Activated naive CD4-positive, alpha-beta T cell (primary cell): ENCODE measurements at places on chromosomes 3 and 15.

DNA sequence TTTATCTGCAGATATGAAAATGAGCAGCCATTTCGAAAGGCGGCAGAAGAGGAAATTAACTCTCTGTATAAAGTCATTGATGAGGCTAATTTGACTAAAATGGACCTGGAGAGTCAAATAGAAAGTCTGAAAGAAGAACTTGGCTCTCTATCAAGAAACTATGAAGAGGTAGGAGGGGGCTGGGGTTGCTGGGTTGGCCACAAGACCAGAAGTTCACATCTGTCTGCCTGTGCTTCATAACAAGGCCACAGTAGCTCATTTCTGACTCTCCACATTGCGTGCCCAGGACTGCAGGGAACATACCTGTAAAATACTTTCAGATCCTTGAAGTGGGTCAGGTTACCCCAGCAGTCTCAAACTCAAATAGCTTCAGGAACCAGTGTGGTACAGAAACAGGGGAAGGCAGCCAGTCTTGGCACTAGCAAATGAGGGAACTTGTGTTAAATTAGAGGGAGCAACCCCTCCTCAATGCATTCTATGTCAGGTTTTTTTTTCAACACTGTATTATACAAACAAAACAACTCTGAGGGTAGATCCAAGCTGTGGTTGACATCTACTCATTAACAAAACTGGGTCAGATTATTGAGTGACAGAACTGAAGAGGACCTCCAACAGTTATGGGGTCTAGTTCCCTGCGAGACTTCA is 48.7 kb downstream of the BFSP2 start:
- DNase-seq = no peak

- no peak for DNase-seq
Observed at GRCh38 chr3:111895071-111895470, 36.0 kb downstream of the PHLDB2 start.

DNA sequence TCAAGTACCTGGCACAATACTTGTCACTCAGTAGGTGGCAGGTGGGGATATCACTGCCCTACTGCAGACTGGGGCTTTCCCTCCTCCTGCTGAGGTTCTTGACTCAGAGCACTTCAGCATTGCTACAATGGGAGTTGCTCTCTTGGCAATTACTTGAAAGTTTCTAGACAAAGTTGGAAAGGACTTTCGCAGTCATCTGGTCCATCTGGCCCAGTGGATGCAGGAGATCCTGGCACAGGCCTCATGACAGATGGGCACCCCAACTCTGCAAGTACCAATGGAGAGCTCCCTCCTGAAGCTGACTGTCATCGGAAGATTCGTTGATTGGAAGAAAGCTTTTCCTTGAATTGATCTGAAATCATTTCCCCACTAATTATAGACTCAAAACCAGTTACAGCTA is 19.2 kb upstream of the IGF2BP2 start:
- no peak for DNase-seq

GRCh38 chr3:127458696-127459604 is 131.6 kb downstream of the TPRA1 start:
- no peak for DNase-seq

DNA sequence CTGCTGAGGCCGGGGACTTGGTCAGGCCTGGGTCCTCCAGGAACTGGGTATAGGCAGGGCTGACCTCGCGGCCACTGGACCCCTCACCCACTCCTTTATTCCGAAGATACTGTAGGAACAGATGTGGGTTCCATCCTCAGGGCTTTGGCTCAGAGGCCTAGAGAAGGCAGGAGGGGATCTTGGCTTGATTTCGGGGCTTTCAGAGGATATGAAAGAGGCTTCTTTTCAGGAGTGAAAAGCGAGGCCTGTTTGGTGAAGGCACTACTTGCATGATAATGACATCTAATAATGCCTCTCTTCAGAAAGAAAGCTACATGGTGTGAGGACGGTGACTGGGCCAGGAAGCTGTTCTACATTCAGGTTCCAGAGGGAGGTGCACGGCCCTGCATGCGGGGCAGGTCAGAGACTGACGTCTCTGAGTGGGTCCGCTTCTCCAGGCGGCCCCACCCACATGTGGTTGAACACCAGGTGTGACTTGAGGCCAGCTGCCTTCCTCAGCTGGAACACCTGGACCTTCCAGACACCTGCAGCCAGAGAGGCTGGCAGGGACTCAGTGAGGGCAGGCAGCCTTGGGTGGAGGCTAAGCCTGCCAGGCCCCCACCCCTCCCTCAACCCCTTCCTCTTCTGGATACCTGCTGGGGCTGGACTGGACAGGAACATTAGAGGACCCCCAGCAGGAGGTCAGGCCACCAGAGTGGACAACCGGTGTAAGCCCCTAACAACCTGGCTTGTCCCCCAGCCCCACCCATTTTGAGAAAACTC is 31.1 kb upstream of the HHATL start:
- DNase-seq = no peak

- DNase-seq = no peak
Observed at GRCh38 chr15:31306426-31307269, 20.0 kb upstream of the KLF13 start.

DNA sequence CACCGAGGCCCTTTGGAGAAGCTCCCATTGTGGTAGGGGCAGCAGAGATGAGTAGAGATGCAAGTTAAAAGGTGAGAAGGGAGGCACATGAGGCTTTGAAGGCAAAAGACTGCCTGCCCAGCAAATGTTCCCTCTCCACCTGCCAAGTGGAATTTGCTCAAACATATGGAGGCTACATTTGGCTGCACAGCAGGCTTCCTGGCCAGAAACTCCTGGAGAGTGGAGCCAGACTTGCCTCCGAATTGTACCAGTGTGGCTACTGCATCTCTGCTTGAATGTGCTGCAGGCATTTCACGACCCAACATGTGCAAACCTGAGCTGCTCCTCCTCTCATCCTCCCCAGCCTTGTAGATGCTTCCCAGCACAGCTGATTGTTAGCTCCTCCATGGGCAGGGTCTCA is 229.2 kb downstream of the ZNF621 start:
- DNase-seq = no peak

DNA sequence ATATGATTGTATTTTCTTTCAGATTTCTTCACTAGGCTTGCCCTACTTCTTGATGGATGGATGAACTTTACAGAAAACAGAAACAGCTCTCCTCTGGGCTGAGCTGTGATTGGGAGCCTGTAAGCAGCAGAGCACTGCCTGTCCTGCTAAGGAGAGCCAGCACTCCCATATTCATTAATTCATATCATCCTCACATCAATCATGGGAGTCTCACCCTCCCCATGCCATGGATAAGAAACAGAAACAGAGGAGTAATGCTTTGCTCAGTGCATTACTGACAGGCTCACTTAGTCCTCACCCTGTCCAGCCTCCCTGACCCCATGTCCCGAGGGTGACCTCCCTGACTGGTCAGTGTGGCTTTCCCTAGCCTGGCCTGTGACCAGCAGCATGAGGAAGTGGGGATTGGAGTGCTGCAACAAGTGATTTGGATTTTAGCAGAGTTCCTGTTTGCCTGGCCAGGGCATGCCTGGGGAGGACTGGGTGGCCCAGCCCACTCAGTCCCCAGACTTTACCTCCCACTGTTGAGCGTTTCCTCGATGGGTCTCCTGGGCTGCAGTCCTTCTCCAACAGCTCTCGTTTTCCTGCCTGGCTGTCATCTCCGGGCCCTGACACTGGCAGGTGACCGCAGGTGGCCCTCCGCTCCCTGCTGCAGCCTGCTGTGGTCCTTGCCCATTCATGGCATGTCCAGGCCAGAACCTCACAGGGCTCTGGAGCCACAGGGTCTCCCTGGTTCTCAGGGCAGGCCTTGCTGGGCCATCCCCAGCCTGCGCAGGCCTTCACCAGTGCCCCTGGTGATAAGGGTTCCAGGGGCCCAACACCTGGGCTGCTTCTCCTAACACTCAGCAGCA is 1.3 kb upstream of the TMIE start:
- DNase-seq = no peak

GRCh38 chr3:42706721-42707619 is 4.4 kb upstream of the HHATL start:
- no peak for DNase-seq

- DNase-seq = no peak
Observed at GRCh38 chr3:66121318-66121717, 82.6 kb upstream of the MAGI1 start.

GRCh38 chr15:39730552-39730951 is 52.1 kb downstream of the FSIP1 start:
- DNase-seq = no peak

GRCh38 chr3:14845826-14846225 is 27.1 kb downstream of the FGD5 start:
- DNase-seq = no peak

DNA sequence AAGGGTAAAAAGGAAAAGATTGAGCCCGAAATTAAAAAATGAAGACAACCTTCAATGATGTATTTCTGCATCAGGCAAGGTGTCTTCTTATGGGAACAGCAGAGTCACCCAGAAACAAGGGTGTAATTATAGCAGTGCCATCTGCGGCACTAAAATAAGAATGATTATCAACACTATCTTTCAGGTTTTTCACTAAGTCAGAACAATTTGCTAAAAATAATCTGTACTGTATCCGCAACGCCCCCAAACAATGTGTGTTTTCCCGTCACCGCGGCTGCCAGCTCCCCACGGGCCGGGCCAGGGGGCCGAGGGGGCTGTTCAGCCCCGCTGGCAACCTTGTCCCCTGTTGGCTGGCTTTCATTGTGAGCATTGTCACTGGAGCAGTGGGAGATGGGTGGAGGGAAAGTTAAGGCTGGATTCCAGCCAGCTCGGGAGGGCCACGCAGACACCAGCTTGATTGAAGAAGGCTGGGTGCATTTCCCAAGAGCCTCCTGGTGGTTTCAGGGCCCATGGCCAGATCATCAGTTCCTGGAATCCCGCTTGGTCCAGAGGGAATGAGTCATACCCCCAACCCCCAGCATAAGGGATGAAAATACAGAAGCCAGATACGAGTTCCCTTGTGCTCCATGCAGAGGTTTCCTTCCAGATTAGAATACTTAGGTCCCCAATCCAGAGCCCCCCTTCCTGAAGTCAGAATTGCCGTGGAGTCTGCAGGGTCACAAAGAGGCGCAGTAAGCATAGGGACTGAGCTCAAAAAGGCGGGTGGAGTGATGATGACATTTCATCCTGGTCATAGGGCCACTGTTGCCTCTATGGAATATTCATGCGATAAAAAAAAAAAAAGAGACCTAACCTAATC is 90.2 kb upstream of the KLF13 start:
- DNase-seq = no peak

DNA sequence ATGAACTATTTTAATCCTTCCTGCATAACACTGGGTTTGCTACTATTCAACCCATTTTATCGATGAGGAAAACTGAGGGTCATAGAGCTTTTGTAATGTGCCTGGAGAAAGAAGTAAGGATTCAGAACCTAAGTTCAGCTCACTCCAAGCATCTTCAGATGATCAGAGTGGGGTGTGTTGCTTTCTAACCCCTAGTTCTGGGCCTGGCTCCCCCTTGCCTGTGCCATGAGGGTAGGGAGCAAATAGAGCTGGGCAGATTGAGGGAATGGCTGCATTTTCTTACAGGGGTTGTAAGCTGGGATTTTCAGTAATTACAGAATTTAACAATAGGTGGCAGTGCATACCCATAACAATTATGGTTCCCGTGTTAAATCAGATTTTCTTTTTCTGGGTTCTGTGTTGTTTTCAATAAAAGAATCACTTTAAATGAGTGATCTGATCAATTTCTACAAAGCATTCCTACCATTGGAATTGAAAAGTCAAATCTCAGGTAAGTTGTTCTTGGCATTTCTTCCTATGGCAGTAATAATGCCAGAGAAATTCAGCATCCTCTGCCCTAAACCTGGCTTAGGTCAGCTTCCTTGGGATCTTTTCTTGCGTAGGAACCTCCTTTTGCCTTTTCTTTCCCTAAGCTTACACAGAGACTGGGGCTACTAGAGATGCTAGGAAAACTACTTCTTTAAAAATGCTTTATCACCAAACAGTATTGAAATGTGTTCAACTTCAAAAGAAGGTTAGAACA is 103.8 kb upstream of the IL12A start:
- DNase-seq = no peak

- DNase-seq = no peak
Observed at GRCh38 chr15:31457161-31457560, 130.5 kb downstream of the KLF13 start.

DNA sequence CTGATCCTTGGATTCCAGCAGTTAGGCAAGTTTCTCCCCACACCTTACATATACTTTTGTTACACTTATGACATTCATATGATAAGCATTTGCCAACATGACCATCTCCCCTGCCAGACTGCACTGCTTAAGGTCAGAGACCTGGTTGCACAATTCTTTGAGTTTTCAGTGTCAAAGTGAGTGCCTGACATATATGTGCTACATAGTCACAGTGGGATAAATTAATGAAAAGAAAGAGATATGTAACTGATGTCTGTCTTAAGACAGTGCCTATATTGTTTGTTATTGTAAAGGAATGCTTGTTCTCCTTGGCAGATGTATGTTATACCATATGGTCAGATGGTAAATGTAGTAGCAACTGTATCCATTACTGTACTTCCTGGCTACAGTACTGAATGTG is 3.5 kb upstream of the DCUN1D1 start:
- no peak for DNase-seq

DNA sequence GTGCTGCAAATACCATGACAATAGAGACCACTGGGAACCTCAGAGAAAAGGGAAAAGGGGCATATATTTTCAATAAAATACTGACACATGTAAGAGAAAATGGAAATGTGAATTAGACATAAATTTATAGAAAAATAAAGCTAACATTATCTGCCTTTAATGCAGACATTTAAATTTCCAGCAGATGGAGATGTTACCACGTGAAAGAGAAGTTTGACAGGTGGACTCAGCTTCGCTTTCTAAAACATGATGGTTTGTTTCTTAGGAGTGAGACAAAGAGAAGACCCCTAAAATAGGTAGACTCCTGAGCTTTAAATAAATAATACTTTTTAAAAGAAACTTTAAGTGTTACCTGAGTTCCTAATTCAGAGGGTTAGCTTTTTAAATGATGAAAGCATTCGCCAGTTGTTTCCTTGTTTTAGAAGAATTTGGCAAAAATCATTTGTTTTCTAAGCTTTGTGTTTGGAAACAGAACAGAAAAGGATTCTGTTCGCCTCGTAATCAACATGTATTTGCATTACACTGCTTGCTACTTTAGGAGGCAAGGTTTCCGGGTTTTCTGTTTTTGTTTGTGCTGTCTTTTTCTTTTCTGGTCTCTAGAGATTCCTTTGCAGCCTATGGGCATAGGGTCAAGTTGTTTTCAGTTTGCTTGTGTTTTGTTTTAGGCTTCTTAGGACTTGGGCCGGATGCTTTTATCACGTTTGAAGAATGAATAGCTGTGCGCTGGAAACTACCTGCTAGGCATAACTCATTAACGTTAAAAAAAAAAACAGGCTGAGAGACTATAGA is 271.4 kb downstream of the THSD4 start:
- DNase-seq = no peak
